ENCODE measurements at places on chromosomes 4 and X. TPM values are rescaled to one million over a fixed set of nuclear protein-coding genes. Genes with fewer than 3 reads are reported as not detected.

DNA sequence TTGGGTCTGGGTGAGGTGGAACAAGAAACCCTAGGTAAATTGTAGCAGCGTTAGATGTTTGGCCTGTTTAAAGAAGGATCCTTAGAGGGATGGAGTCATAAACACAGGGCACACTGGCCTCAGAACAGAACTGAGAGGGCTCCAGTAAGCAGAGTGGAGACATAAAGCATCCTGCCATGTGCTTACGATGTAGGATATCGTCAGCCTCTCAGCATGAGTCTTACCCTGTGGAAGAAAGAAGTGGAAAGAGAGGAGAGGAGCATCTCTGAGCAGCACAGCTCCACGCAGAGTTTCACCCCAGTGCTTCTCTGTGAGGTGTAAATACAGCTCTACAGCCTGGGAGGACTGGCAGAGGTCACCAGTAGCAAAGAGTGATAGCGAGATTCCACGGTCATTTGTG lies 27.8 kb upstream of the SORBS2 start:
- H3K27ac ChIP-seq = no peak overlapping the region
- no peaks in the 10 kb centered on the region for H3K36me3 ChIP-seq
- H3K4me3 ChIP-seq = no peak overlapping the region
- H3K27me3 ChIP-seq = no peaks in the 10 kb centered on the region
- no peak for DNase-seq
- H3K4me1 ChIP-seq = peaks cover 13% of the 10 kb centered on the region

The REPS2 gene
- total RNA-seq = 1.7 TPM

GRCh38 chrX:41090568-41091238 lies 5.5 kb downstream of the USP9X start:
- H3K27me3 ChIP-seq = no peaks in the 10 kb centered on the region
- no peak for DNase-seq
- no peak overlapping the region for H3K27ac ChIP-seq
- no peaks in the 10 kb centered on the region for H3K4me1 ChIP-seq
- 0 out of 2 replicates have a peak, but pooled peaks cover 2% of the 10 kb centered on the region for H3K36me3 ChIP-seq

GRCh38 chrX:122625821-122626220 lies 558.3 kb upstream of the GRIA3 start:
- H3K36me3 ChIP-seq = no peaks in the 10 kb centered on the region
- no peak overlapping the region for H3K27ac ChIP-seq
- no peak overlapping the region for H3K4me3 ChIP-seq
- peaks cover 17% of the 10 kb centered on the region for H3K4me1 ChIP-seq
- H3K27me3 ChIP-seq = no peaks in the 10 kb centered on the region
- no peak for DNase-seq

DNA sequence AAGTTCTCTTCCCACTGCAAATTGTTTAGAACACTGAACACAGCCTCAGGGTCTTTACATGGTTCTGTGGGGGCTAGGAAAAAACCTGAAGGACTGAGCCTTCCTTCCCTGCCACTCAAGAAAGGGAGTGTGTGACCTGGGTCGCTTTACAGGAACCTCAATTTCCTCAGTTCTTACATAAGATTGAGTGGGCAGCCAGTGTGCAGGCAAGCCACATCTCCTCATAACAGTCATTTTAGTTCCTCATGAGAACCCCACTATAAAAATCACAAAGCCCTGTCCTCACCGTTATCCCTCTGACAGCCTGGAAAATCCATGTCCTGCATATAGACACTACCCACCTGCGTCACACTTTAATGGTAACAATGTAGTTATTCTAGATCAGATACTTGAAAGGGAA lies 2.1 kb upstream of the ETDC start:
- no peak for DNase-seq
- peaks cover 3% of the 10 kb centered on the region for H3K4me1 ChIP-seq
- H3K27ac ChIP-seq = no peak overlapping the region
- no peaks in the 10 kb centered on the region for H3K36me3 ChIP-seq
- H3K4me3 ChIP-seq = no peak overlapping the region

- H3K4me3 ChIP-seq = no peak overlapping the region
- H3K27me3 ChIP-seq = no peaks in the 10 kb centered on the region
- no peak overlapping the region for H3K27ac ChIP-seq
- DNase-seq = no peak
- H3K36me3 ChIP-seq = no peaks in the 10 kb centered on the region
Observed at GRCh38 chr4:5912614-5913019, 19.7 kb upstream of the CRMP1 start.

DNA sequence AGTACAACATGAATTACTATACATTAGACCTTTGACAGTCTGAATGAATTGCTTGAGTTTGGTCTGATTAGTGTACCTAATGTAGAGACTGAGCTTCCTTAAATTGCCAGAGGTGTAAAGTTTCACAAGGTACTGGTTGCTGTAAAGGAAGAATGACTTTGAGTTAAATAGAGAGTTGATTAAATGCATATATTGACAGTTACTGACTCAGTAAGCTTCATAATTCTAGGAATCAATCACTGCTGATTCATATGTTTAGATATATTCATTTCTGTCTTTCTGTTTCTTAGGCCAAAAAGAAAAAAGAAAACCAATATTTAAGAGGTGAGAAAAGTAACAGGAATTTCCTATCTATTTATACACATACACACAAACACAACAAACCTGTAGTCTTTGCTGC lies 16.2 kb upstream of the ART3 start:
- no peaks in the 10 kb centered on the region for H3K27me3 ChIP-seq
- H3K4me3 ChIP-seq = no peak overlapping the region
- H3K27ac ChIP-seq = no peak overlapping the region
- no peaks in the 10 kb centered on the region for H3K36me3 ChIP-seq
